ENCODE measurements at places on chromosomes 12 and 14. TPM values are rescaled to one million over a fixed set of nuclear protein-coding genes. Genes with fewer than 3 reads are reported as not detected.

DNA sequence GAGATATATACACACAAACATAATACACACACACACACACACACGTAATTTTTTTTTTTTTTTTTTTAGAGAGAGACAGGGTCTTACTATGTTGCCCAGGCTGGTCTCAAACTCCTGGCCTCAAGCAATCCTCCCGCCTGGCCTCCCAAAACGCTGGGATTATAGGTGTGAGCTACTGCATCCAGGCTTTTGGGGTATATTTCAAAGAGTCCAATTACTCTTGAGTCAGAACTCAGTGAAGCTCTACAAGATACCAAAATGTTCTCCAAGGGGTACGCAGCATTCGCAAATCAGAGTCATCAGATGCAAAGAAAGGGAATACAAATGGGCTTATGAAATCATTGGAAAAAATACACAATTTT is 54.0 kb downstream of the PHLDA1 start:
- no peaks in the 10 kb centered on the region for H3K27me3 ChIP-seq
- DNase-seq: no peak
- no peak overlapping the region for H3K4me3 ChIP-seq
- H3K4me1 ChIP-seq: peaks cover 39% of the 10 kb centered on the region

Gene ACAD10
- total RNA-seq: 35.3 TPM

DNA sequence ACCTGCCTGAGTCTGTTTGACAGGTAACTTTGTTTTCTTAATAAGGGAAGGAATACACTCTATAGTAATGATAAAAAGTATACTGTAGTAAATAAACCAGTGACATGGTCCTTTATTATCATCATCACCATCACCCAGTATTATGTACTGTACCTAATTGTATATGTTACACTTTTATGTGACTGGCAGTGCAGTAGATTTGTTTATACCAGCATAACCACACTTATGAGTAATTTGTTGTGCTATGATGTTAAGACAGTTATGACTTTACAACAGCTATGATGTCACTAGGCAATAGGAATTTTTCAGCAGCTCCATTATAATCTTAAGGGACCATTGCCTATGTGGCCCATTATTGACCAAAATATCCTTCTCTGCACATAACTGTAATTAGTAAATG is 155.0 kb downstream of the NUBPL start:
- no peak for DNase-seq
- H3K4me1 ChIP-seq: peaks cover 15% of the 10 kb centered on the region
- H3K36me3 ChIP-seq: no peaks in the 10 kb centered on the region
- no peaks in the 10 kb centered on the region for H3K27me3 ChIP-seq
- H3K27ac ChIP-seq: no peak overlapping the region

DNA sequence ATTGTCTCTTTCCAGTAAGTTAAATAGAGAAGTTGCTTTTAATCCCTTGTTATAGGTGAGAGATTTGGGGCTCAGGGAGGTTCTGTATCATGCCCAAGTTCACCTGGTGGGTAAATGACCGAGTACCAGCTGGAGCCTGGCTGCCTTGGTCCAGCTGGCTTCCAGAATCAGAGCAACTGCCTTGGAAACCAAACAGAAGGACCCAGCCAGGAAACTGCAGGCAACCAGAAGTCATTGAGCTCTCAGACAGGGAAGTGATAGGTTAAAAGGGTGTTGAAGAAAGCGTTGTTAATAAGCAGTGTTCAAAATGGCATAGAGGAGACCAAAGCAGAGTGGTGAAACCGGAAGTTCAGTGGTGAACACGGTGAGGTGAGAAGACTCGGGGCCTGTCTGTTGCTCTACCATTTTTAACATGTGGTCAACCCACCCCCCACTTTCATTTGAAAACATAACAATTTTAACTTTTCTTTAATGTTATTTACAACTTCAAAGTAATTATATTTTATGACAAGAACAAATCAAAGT is 54.9 kb downstream of the PLEKHG7 start:
- DNase-seq: no peak
- H3K36me3 ChIP-seq: no peaks in the 10 kb centered on the region
- no peak overlapping the region for H3K4me3 ChIP-seq
- H3K27ac ChIP-seq: no peak overlapping the region
- no peaks in the 10 kb centered on the region for H3K4me1 ChIP-seq

Gene LTBR
- 173 TPM for total RNA-seq

Gene KLRG1
- 0.78 TPM for total RNA-seq

DNA sequence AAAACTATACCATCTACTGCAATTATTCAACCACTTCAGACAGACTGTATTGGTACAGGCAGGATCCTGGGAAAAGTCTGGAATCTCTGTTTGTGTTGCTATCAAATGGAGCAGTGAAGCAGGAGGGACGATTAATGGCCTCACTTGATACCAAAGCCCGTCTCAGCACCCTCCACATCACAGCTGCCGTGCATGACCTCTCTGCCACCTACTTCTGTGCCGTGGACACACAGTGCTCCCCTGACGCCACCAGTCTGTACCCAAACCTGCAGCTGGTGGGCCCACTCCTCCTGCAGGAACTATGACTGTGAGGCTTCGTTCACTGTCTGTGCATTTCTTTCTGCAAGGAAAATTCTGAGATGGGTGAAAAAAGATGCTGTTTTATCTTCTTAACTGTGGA is 284.7 kb downstream of the DAD1 start:
- no peaks in the 10 kb centered on the region for H3K4me1 ChIP-seq
- H3K4me3 ChIP-seq: no peak overlapping the region
- H3K36me3 ChIP-seq: no peaks in the 10 kb centered on the region
- H3K27me3 ChIP-seq: no peaks in the 10 kb centered on the region

DNA sequence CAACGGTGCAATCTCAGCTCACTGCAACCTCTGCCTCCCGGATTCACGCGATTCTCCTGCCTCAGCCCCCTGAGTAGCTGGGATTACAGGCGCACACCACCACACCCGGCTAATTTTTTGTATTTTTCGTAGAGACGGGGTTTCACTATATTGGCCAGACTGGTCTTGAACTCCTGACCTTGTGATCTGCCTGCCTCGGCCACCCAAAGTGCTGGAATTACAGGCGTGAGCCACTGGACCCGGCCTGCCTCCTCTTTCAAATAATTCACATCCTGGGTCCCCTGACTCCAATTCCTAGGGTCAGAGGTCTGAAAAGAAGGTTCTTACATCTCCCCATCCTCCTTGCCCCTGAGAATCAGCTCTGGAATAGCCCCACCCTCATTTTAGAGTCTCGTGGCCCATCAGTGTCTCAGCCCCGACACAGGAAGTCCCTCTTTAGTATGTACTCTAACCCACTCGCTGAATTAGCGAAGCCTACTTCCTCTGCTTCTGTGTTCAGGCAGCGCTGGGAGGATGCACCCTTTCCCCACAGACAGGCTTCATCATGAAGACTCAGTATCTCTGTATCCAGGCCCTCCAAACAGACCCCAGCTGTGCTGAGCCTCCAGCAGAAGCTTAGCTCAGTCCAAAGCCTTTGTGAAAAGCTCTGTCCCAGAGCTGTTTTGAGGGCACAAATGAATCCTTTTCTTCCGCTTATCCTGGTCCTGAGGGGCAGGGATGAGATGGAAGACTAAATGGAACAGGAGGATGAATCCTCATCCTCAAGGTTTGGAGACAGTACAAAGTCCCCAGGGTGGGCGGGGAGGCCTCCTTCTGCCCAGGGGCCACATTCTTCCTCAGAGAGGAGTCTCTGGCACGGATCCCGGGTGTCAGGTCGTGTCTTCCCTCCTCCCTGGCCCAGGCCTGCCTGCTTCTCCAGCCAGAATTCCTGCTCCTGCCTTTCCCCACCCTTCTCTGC is 3.5 kb downstream of the LPAR5 start:
- peak; percentile 43 for DNase-seq
- no peak overlapping the region for H3K4me3 ChIP-seq
- H3K4me1 ChIP-seq: no peaks in the 10 kb centered on the region
- H3K36me3 ChIP-seq: no peaks in the 10 kb centered on the region
- no peaks in the 10 kb centered on the region for H3K27me3 ChIP-seq

GRCh38 chr14:22656226-22656625 is 12.1 kb upstream of the OR6J1 start:
- DNase-seq: no peak
- no peak overlapping the region for H3K27ac ChIP-seq
- no peaks in the 10 kb centered on the region for H3K4me1 ChIP-seq
- no peaks in the 10 kb centered on the region for H3K36me3 ChIP-seq

DNA sequence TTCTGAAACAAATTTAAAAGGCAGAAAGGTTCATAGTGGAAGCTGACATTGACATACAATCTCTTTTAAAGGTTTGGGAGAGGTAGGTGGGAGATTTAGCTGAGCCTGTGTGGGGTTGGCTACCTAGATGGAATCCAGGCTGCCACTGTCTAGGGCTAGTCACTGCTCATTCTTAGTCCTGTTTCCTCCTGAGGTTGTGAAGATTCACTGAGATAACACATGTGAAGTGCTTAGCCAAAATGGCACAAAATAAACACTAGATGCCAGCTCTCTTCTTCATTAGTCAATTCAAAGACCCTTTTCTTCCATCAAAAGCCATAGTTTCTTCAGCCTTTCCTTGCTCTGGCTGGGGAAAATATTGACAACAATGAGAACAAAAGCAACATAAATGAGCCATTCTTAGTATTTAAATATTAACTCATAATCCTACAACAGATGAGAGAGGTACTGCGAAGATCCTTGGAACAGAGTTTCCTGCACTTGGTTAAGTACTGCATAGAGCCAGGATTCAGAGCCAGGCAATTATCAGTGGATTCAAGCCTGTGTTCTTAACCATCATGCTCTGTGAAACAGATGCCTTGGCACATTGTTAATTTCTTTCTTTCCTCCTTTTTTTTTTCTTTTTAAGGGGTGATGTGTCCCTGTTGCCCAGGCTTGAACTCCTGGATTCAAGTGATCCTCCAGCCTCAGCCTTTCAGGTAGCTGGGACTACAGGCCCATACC is 3.5 kb downstream of the MYF6 start:
- H3K36me3 ChIP-seq: no peaks in the 10 kb centered on the region
- H3K27me3 ChIP-seq: no peaks in the 10 kb centered on the region
- no peak for DNase-seq
- H3K27ac ChIP-seq: no peak overlapping the region
- H3K4me1 ChIP-seq: peaks cover 11% of the 10 kb centered on the region

GRCh38 chr12:80717856-80718255 is 1.1 kb downstream of the MYF5 start:
- H3K4me1 ChIP-seq: peaks cover 21% of the 10 kb centered on the region
- peaks cover 5% of the 10 kb centered on the region for H3K27me3 ChIP-seq
- no peak for DNase-seq
- H3K27ac ChIP-seq: no peak overlapping the region

DNA sequence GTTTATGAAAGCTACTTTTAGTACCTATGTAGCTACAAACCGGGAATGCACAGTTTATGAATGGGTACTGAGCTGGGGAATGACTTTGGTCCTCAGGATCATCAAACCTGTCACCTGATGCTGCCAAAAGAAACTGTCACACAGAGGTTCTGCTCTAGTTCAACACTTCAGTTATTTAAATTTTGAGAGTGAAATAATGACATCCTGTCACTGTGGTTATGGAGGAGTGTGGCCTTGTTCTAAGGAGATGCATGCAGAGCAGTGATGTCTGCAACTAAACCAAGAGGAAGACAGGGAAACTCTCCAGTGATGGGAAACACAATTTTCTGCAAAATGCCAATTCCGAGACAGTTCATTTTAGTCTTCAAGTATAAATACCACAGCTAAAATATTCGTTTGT is 4.8 kb upstream of the AEBP2 start:
- no peaks in the 10 kb centered on the region for H3K27me3 ChIP-seq
- H3K36me3 ChIP-seq: no peaks in the 10 kb centered on the region
- H3K4me3 ChIP-seq: no peak overlapping the region
- H3K27ac ChIP-seq: no peak overlapping the region

- H3K4me1 ChIP-seq: peaks cover 31% of the 10 kb centered on the region
- no peaks in the 10 kb centered on the region for H3K27me3 ChIP-seq
- no peak for DNase-seq
- no peak overlapping the region for H3K4me3 ChIP-seq
- peak overlapping the region; percentile 32 for H3K27ac ChIP-seq
Measured at GRCh38 chr14:68607081-68607866, 185.6 kb downstream of the ZFP36L1 start.

DNA sequence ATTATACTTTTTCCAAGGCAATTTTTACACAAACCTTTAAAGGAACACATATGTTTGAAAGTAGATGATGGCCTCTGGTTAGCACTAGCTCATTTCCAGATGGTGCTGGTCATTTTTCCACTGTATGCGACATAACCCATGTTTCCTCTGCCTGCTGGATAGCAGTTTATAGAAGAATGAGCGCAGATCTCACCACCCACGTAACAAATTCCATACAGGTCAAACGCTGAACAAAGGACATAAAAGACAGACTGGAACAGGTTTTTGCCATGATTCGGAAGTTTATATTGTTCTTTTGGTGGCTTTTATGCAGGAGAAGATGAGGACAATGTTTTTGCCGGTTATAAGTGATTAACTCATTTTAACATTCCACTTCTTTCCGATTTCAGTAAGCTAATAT is 30.7 kb downstream of the PPP1R36 start:
- H3K27me3 ChIP-seq: no peaks in the 10 kb centered on the region
- no peak overlapping the region for H3K27ac ChIP-seq
- peaks cover 8% of the 10 kb centered on the region for H3K4me1 ChIP-seq
- H3K36me3 ChIP-seq: no peaks in the 10 kb centered on the region
- no peak for DNase-seq

Gene IFI27L2
- 66.3 TPM for total RNA-seq

Gene CISTR
- not detected for total RNA-seq

Gene GALNT16
- total RNA-seq: 5.6 TPM

DNA sequence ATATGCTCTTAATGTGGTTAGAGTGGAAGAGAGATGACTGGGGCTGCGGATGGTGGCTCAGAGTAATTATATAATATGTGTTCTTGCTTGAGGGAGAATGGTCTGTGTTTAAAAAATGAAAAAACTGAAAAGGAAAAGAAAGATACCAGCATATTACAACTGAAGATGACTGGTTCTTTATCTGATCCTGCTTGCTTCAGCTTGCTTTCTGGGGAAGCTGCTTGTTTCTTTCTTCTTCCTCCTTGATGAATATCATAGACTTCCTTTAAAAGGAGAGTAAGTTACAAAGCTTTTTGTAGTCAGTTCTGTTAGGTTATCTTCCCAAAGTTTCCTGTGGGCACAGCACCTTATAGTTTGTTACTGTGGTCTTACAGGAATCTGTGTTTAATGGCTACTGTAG is 210.9 kb downstream of the ERC1 start:
- H3K27ac ChIP-seq: no peak overlapping the region
- DNase-seq: no peak
- H3K27me3 ChIP-seq: no peaks in the 10 kb centered on the region
- no peak overlapping the region for H3K4me3 ChIP-seq
- peaks cover 6% of the 10 kb centered on the region for H3K4me1 ChIP-seq

Gene CIT
- 0.33 TPM for total RNA-seq
